ENCODE measurements at places on chromosomes 5 and 9.

- H3K4me3 ChIP-seq: no peak overlapping the region
- peak; percentile 48 for DNase-seq
- H3K27ac ChIP-seq: no peak overlapping the region
- H3K27me3 ChIP-seq: no peaks in the 10 kb centered on the region
Measured at GRCh38 chr9:127739614-127740330, 4.7 kb upstream of the TOR2A start.

- peaks cover 38% of the 10 kb centered on the region for H3K27me3 ChIP-seq
- H3K4me1 ChIP-seq: peaks cover 22% of the 10 kb centered on the region
- H3K4me3 ChIP-seq: peak overlapping the region; percentile 43
- peak; percentile 16 for DNase-seq
- H3K27ac ChIP-seq: no peak overlapping the region
Measured at GRCh38 chr5:136192015-136192525, 892 bp downstream of the SMIM32 start.

DNA sequence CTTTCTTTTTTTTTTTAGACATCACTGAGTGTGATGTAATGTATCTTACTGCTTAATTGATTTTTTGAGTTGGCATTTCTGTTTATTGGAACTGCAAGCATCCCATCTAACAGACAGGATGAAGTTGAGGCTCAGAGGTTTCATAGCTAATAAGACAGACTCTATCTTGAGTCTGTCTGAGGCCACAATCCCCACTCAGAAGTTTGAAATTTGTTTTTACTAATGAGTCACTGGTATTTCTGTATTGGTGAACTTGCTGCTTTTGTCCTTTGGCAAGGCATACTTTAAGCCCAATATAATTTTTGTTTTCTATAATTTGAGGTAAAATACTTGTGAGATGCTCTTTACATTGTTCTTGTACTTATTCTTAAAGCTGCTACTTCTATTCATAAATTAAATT is 491.2 kb downstream of the PSAT1 start:
- no peaks in the 10 kb centered on the region for H3K36me3 ChIP-seq
- peak; percentile 7 for DNase-seq
- H3K27ac ChIP-seq: no peak overlapping the region
- H3K4me3 ChIP-seq: no peak overlapping the region

DNA sequence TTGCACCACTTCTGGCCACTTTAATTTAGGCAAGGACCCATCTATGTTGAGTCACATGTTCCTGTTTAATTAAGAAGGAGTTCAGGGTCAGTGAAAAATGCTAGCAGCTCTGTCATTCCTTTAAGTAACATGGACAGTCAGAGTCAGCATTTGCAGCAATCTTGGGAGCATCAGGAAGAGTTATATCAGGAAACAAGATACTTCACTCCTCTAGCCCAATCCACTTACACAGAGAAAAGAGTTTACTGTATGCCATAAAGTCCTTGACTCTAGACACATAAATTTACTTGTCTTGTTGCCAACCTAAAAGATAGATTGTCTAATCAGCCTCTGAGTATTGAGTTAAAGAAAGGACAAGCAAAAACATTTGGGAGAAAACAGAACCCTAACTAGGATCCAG is 266.7 kb downstream of the PJA2 start:
- no peaks in the 10 kb centered on the region for H3K27me3 ChIP-seq
- no peak overlapping the region for H3K4me3 ChIP-seq

GRCh38 chr5:159768243-159768642 is 148.0 kb upstream of the ADRA1B start:
- no peak overlapping the region for H3K4me3 ChIP-seq
- no peaks in the 10 kb centered on the region for H3K36me3 ChIP-seq
- peaks cover 12% of the 10 kb centered on the region for H3K4me1 ChIP-seq
- H3K27ac ChIP-seq: no peak overlapping the region
- no peak for DNase-seq

DNA sequence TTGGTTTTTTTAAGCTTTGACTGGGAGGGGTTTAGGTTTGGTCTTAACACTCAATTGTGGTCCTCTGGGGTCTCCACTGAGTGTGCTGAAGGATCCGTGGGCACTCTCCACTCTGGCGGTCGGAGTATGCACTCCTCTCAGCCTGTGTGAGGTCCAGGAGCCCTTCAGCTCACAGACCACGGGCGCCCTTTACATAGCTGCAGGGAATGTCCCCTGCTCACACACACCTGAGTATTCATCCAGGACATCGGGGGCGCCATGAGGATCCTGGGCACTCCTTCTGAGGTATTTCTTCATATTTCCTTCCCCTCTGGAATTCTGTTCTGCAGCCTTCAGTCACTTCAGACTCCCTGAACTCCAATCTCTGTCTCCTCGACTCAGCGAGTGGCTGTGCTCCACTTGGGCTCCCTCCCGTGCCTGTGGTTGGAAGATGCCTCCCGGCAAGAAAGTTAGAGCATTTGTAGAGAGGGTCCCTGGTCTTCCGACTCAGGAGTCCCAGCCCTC is 12.5 kb downstream of the TRIP13 start:
- H3K4me1 ChIP-seq: no peaks in the 10 kb centered on the region
- H3K27ac ChIP-seq: no peak overlapping the region
- no peaks in the 10 kb centered on the region for H3K27me3 ChIP-seq
- no peak overlapping the region for H3K4me3 ChIP-seq
- peaks cover 22% of the 10 kb centered on the region for H3K36me3 ChIP-seq

GRCh38 chr5:142245786-142246185 is 79.0 kb downstream of the SPRY4 start:
- no peaks in the 10 kb centered on the region for H3K27me3 ChIP-seq
- H3K27ac ChIP-seq: no peak overlapping the region
- no peak overlapping the region for H3K4me3 ChIP-seq
- DNase-seq: no peak
- peaks cover 7% of the 10 kb centered on the region for H3K4me1 ChIP-seq

- DNase-seq: peak; percentile 64
- no peak overlapping the region for H3K4me3 ChIP-seq
- peak overlapping the region; percentile 82 for H3K27ac ChIP-seq
Measured at GRCh38 chr9:18910916-18911315, 122.1 kb downstream of the SAXO1 start.

DNA sequence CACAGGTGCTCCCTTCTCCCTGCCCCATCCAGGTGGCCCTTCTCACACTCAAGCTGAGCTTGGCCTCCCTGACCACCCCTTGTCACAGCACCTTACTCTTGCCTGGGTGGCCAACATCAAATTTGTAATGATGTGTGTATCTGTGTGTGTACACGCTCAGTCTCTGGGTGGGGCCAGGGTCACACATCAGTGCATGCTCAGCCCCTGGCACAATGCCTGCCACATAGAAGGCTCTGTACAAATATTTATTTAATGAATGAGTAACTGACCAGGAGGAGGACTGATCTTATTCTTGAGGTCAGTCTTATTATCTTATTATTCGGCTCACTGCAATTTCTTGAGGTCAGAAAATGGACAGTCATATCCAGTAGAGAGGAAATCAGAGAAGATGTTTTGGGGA is 41.3 kb upstream of the HAND1 start:
- no peak overlapping the region for H3K4me3 ChIP-seq
- H3K27ac ChIP-seq: no peak overlapping the region
- H3K36me3 ChIP-seq: peaks cover 3% of the 10 kb centered on the region
- peaks cover 5% of the 10 kb centered on the region for H3K4me1 ChIP-seq

DNA sequence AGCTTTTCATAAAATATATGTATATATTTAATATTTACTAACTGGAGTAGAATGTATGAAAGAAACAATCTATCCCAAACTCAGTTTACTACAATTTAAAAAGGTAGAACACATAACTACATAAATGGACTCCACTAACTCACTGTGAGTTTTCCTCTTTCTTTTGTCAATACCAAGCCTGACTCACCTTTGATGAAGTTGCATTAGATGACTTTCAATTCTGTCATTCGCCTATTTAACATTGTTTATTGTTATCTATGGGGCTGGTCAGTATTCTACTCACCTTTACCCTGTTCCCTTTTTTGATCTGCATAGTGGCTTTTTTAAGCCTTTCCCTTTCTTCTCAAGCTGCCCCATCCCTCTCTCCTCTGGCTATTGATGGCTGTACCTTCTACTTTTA is 629.7 kb downstream of the RAB3C start:
- no peak overlapping the region for H3K27ac ChIP-seq
- H3K36me3 ChIP-seq: no peaks in the 10 kb centered on the region
- H3K4me3 ChIP-seq: no peak overlapping the region
- H3K4me1 ChIP-seq: peaks cover 3% of the 10 kb centered on the region
- DNase-seq: no peak

DNA sequence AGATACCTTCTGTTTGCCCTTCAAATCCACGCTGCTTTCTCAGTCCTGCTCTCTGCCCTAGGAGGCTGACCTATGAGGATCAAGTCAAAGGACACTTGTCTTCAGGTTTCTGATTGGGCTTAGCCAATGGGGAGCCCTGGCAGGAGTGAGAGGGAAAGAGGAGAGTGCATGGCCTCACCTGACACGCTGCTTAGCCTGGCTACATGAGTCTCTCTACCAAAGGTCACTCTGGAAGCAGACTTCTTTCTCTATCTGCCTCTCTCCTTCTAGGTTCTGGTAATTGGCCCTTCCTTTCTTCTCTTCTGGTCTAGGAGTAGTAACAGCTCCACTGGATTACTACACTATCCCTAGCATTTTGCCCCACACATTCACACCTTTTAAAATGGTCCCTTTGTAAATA is 13.1 kb downstream of the ARSB start:
- H3K36me3 ChIP-seq: peaks cover 3% of the 10 kb centered on the region
- no peak for DNase-seq
- H3K27me3 ChIP-seq: no peaks in the 10 kb centered on the region
- peaks cover 6% of the 10 kb centered on the region for H3K4me1 ChIP-seq
- H3K4me3 ChIP-seq: no peak overlapping the region

- DNase-seq: peak; percentile 56
- peaks cover 16% of the 10 kb centered on the region for H3K27me3 ChIP-seq
- no peak overlapping the region for H3K4me3 ChIP-seq
- H3K36me3 ChIP-seq: no peaks in the 10 kb centered on the region
Measured at GRCh38 chr5:113612060-113612496, 98.6 kb downstream of the YTHDC2 start.

DNA sequence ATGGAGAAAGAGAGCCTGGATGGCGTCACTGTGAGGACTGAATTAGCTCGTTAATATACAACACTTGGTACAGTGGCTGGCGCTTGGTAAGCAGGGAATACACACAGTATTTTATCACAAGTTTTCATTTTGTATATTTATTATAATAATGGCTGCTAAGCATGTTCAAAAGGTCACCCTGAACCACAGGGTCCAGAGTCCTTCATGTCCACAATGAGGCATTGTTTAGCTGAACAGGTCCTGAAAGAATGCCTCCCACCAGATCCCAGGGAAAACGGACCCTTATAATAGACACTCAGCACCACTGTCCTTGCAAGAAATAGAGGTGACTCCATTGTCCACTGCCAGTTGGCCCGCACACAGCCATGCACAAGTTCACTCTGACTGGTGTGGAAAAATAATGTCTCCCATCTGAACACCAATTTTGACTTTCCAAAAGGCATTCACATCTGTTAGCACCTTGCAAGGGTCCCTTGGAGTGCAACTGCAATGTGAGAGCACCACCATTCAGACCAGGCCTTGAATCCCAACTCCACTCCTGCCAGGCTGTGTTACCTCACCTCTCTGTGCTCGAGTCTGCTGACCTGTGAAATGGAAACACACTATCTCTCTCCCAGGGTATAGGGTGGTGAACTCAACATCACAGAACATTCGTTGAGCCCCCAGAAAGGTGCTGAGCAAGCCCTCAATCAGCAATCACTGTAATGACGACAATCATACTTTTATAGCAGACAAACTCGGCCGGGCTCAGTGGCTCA is 3.9 kb downstream of the VDAC1 start:
- H3K27ac ChIP-seq: no peak overlapping the region
- peaks cover 30% of the 10 kb centered on the region for H3K4me1 ChIP-seq
- H3K27me3 ChIP-seq: no peaks in the 10 kb centered on the region
- no peak for DNase-seq
- peaks cover 21% of the 10 kb centered on the region for H3K36me3 ChIP-seq
- no peak overlapping the region for H3K4me3 ChIP-seq

- no peak overlapping the region for H3K4me3 ChIP-seq
- H3K36me3 ChIP-seq: no peaks in the 10 kb centered on the region
- no peaks in the 10 kb centered on the region for H3K4me1 ChIP-seq
- no peak overlapping the region for H3K27ac ChIP-seq
- no peak for DNase-seq
Measured at GRCh38 chr5:166709691-166710090, 1581.8 kb upstream of the WWC1 start.

- H3K4me1 ChIP-seq: peaks cover 2% of the 10 kb centered on the region
- peak; percentile 26 for DNase-seq
- peaks cover 34% of the 10 kb centered on the region for H3K27me3 ChIP-seq
- no peak overlapping the region for H3K4me3 ChIP-seq
- H3K36me3 ChIP-seq: no peaks in the 10 kb centered on the region
Measured at GRCh38 chr5:175696139-175696854, 38.4 kb downstream of the HRH2 start.

GRCh38 chr9:127181315-127181580 is 58.8 kb upstream of the ANGPTL2 start:
- H3K4me3 ChIP-seq: no peak overlapping the region
- peaks cover 14% of the 10 kb centered on the region for H3K4me1 ChIP-seq
- no peak overlapping the region for H3K27ac ChIP-seq
- no peak for DNase-seq
- H3K27me3 ChIP-seq: no peaks in the 10 kb centered on the region

DNA sequence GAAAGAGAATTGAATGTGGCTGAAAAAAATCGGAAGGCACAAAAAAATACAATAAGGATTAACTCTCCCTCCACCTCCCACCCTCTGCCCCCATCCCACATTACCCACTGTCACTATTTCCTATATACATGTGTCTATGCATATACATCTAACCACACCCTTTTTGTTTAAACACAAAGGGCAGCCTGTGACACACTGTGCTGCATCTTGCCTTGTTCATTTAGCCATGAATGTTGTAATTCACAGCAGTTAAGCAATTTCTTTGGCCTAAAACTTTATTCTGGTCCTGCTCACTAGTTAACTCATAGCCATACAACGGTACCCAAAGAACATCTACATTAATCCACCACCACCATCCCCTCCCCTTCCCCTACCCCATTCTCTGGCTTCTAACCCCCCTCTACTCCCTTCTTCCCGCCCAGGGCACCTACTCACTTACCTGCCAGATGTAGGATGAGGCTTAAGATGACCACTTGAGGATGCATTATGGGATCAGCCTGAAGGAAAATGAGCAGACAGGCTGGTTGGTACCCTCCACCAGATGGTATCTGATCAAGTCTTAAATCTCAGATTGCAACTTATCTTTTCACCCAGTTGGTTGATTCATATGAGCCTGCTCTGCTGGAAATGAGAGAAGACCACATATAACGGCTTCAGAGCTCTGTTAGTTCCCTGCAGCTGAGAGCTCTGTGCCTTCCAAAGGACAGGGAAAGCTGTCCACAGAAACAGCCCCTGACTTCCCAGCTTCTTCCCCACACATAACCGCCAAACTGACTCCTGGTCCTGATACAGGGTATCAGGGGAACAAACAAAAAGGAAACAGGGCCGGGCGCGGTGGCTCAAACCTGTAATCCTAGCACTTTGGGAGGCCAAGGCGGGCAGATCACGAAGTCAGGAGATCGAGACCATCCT is 1.2 kb downstream of the HAVCR1 start:
- H3K27ac ChIP-seq: peak overlapping the region; percentile 87
- peak; percentile 15 for DNase-seq
- no peak overlapping the region for H3K4me3 ChIP-seq
- H3K4me1 ChIP-seq: peaks cover 8% of the 10 kb centered on the region

GRCh38 chr5:155049569-155050383 is 36.2 kb downstream of the KIF4B start:
- no peaks in the 10 kb centered on the region for H3K4me1 ChIP-seq
- no peak overlapping the region for H3K4me3 ChIP-seq
- no peak overlapping the region for H3K27ac ChIP-seq
- no peaks in the 10 kb centered on the region for H3K36me3 ChIP-seq
- H3K27me3 ChIP-seq: peaks cover 4% of the 10 kb centered on the region

- no peak overlapping the region for H3K4me3 ChIP-seq
- no peaks in the 10 kb centered on the region for H3K27me3 ChIP-seq
- DNase-seq: no peak
Measured at GRCh38 chr5:25955337-25955736, 1083.0 kb downstream of the CDH9 start.

All from mesenchymal stem cell (in vitro differentiated cells and primary cell).